Vagina (tissue), 2 donors: ENCODE measurements at places on chromosomes 13 and 19.
A peak's percentile ranks its signal among the peaks of the same experiment; 100 is the strongest.

GRCh38 chr19:48627865-48628314, 8.6 kb downstream of the SPHK2 start:
- no peak for DNase-seq

DNA sequence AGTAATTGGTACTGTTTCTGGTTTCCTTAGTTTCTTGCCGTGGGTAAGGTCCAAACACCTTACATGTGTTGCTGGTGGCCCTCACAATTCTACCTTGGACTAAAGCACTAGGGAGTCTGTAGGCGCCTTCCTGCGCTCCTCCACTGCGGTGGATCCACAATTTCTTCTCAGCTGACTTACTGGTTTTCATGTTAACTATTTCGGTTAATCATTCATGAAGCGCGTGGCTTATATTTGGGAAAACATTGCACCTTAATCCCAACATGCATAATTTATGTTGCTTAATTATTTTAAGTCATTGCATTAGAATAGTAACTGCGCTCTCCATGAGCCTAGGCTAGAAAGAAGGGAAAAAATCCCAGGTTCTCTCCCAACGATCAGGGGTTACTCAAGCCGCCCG, 37.7 kb downstream of the ARHGEF7 start:
- DNase-seq: no peak

DNA sequence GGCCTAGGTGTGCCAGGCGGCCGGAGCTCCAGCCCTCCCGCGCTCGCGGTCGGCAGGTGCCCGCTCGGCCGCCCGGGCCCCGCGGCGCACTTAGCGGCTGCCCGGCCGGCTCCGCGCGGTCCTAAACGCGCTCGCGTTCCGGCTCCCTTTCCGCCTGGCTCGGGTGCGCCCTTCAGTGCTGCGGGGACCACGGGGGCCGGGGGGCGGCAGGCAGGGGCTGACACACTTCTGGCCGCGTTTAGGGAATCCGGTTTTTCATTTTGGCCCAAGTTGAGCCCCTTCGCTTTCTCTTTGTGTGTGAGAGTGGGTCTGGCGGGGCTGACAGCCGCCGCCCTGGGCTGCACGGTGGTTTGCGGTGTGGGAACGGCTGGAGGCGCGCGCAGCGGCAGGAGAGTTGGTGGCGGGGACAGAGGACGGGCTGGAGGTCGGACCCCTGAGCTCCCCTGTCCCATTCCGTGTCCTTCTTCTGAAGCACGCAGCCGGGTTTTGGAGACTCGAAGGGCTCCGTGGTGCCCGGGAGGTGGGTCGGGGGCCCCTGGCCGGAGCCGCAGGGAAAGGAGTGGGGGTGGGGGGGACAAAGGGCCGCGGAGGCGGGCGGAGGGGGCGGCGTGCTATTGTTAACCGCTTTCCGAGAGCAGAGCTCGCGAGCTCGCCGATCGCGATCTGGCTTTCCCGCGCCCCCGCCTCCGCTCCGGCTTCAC, 3.1 kb downstream of the FGF9 start:
- DNase-seq: no peak

GRCh38 chr19:52936151-52936953, 13.1 kb upstream of the ZNF888 start:
- no peak for DNase-seq

- no peak for DNase-seq
Measured at GRCh38 chr19:10593820-10594637, 6.9 kb upstream of the AP1M2 start.

DNA sequence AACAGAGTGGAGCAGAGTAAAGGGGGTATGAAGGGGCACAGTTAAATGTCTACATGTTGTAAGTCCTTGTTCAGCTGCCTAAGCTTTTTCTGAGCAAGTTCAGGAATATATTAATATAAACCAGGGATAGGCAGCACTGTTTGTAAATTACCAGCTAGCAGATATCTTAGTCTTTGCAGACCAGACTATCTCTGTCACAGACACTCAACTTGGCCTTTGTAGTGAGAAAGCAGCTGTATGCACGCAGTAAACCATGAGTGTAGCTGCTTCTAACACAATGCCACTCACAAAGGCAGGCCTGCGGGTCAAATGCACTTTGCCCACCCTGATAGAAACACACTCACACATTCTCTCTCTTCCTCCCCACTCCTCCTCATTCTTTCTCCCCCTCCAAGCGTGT, 1016.9 kb downstream of the UQCRFS1 start:
- no peak for DNase-seq

- DNase-seq: no peak
Measured at GRCh38 chr19:16084067-16084685, 7.9 kb downstream of the TPM4 start.

DNA sequence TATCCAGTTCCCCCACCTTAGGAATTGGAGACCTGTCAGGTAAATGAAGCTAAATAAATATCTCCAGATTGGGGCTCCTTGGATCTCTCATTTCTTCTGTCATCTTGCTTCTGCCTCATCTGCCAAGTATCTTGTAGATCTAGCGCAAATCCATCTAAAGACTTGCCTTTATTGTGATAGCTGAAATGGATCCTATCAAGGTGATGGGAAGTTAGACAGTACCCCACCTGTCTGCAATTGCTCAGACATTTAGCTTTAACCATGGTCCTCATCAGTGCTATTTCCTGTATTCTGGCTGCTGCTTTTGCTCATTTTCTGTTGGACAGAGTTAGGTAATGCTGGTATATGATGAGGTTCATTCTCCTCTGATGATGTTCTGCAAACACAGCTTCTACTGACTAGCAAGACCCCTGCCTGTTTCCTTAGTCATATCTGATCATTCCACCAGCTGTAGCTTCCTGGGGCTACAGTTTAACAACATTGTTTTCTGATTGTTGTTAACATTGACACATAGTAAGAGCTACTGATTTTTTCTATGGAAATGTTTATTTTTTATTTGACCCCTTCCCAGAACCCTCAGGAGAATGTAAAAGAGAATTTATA, 340.0 kb downstream of the DCT start:
- DNase-seq: no peak

DNA sequence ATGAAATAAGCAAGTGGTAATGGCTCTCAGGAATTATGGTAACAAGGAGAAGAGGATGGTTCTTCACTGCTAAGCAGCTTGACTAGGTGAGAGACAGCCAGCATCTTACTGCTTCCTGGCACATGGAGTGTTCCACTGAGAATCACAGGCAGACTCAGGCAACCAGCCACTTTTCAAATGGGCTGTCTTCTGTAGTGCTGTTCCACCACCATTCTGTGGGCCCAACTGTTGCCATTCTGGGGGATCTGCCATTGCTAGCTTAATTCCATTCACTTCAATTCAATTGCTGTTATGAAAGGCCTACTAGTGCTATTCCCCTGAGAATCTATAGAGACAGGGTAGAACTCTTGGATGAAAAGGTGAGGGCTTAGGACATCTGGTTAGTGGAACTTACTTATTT, 341.9 kb downstream of the KCNRG start:
- no peak for DNase-seq

- no peak for DNase-seq
Measured at GRCh38 chr19:788686-788982, 8.6 kb upstream of the PTBP1 start.

DNA sequence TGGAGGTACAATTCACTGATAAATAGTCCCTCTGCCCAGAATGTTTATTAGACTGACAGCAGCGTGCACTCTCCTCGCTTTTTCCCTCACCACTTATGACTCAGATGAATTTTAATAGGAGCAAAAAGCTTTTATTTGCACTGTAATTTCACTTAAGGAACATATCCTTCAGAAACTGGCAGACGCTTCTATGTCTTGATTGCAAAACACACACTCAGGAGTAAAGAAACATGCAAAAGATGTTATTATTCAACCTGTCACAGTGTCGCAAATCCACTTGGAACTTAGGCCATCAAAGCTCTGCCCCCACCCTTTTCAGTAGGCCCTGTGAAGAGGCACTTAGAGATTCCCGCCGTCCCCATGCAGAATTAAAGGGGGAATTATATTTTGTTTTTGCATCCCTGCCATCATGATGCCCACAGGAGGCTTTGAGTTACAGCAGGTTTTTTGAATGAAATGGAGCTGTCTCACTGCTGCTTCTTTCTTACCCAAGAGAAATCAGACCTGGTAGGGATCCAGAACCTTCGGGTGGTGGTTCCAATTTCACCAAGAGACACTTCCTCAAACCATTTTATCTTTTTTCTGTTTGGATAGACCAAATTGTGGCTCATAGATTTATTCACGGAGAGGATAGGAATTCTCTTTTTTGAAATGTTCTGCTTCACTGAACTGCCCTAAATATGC, 74.5 kb downstream of the GGACT start:
- DNase-seq: peak; percentile 62

- no peak for DNase-seq
Measured at GRCh38 chr19:12766051-12766521, 9.3 kb downstream of the HOOK2 start.

- DNase-seq: no peak
Measured at GRCh38 chr19:31723101-31723500, 373.9 kb upstream of the TSHZ3 start.

GRCh38 chr13:77002590-77003190, 10.8 kb downstream of the CLN5 start:
- DNase-seq: no peak

- no peak for DNase-seq
Measured at GRCh38 chr13:23541221-23541824, 28.9 kb upstream of the TNFRSF19 start.

- DNase-seq: no peak
Measured at GRCh38 chr19:47842941-47843340, 16.1 kb upstream of the TPRX2 start.

DNA sequence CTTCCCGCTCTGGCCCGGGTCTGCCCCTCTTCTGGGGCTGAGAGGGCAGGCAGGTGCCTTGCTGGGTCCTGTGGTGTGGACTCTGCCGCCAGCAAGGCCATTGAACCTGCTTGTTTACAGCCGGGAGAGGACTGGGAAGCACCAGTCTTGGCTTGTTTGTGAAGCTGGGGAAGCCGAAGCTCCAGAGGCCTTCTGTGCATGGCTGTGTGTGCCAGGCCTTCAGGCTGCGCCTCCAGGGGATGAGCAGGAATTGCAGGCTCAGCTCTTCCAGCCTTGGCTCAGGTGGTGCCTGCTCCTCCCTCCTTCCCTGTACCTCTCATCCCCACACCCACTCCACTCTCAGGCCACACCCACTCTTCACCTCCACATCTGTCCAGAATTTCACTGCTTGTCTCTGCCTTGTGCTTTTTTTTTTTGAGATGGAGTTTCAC, 17.5 kb downstream of the NDUFB7 start:
- no peak for DNase-seq

GRCh38 chr19:10412257-10412977, 7.9 kb upstream of the PDE4A start:
- DNase-seq: no peak
